HuH-7 (cell line): ENCODE measurements at places on chromosomes 5 and 9.

DNA sequence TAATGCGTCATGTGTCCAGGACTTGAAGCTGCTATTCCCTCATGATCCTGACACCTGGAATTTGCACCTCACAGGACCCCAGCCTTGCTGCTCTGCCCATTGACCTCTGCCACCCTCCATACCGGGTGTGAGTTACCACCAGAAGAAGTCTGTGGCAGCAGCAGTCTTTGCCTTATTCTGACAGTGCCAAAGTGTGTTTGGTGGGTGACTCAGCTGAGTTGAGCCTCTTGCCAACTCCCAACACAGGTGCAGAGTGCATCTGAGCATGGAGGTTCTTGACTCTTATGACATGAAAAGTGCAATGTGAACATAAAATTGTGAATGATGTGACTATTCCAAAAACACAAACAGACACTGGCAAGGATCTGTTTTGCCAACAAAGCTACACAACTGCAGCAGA lies 1166.5 kb upstream of the CDH18 start:
- DNase-seq, result no peak

GRCh38 chr5:71586052-71586940 lies 844 bp upstream of the MCCC2 start:
- peak; percentile 59 for DNase-seq

- no peak for DNase-seq
Measured at GRCh38 chr5:130616161-130616560, 548.9 kb downstream of the HINT1 start.

- no peak for DNase-seq
Measured at GRCh38 chr9:15115041-15115440, 192.0 kb downstream of the TTC39B start.

- DNase-seq, result peak; percentile 97
Measured at GRCh38 chr5:150129813-150130492, 25.7 kb downstream of the PDGFRB start.

DNA sequence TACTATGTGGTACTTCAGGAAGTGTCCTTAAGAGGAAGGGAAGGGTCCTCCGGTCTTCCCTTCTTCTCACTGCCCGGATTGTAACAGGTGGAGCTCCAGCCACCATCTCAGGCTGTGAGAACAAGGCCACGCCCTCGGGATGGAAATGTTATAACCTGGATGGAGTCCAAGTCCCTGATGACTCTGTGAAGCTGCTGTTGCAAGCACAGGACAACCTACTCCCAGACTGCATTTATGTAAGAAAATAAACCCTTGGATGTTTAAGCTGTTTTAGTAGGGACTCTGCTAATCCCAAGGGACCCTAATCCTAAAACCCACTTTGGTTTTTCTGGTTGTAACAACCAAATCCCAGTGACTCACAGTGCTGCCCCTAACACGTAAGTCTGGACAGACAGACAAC lies 221.6 kb downstream of the ACTL7B start:
- no peak for DNase-seq

DNA sequence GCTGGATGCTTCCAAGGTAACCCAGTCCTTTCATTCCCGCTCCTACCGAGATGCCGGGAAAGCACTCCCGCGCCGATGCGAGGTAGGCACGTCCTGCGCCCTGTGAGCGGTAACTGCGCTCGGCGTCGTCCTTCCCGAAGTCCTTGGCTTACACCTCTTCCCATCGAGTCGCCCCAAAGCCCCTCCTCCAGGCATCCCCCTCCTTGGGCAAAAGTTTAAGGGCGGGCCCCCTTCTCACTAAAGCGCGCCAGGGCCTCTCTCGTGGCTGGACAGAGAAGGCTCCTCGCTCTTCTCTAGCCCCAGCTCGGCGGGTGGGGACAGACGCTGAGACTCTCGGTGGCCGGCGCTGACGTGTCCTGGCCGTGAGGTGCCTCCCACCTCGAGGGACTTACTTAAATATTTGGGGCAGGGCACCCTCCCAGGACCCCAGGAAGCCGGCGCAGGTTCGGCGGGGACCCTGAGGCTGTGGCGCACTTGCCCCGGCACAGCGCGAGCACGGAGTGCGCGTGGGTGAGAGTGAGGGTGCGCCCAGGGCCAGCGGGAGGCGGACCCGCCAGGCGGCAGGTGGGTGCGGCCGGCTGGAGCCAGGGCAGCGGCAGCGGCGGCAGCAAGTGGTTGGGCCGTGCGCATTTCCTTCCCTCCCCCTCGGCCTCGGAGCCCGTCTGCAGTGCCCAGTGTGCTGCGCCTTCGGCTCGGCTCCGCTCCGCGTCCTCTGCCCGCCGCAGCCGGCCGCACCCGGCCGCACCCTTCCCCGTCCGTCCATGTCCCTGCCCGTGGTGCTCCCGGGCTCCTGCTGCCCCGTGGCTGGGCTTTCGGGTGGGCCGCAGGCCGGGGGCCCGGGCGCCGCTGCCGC lies at the start of gene ENTREP1:
Gene ENTREP1, plus strand, starts transcription at position 667 of the 853 bp plus-strand sequence. Its CDS starts 95 bp downstream, at position 762.
- DNase-seq, result peak; percentile 50

GRCh38 chr9:134643222-134643671 lies 1.6 kb downstream of the COL5A1 start:
- no peak for DNase-seq

DNA sequence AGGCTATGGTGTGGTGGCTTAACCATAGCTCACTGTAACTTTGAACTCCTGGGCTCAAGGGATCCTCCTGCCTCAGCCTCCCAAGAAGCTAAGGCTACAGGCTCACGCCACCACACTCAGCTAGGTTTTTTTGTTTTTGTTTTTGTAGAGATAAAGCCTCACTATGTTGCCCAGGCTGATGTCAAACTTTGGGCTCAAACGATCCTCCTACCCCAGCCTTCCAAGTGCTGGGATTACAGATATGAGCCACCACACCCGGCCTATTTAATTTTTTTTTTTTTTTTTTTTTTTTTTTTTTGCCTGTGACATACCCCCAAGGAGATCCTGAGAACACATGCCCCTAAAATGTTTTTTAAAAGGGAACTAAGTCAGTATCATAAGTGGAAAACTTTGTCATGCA lies 10.4 kb downstream of the FUBP3 start:
- DNase-seq, result no peak

GRCh38 chr9:109977521-109977920 lies 197.5 kb downstream of the PALM2AKAP2 start:
- DNase-seq, result no peak

DNA sequence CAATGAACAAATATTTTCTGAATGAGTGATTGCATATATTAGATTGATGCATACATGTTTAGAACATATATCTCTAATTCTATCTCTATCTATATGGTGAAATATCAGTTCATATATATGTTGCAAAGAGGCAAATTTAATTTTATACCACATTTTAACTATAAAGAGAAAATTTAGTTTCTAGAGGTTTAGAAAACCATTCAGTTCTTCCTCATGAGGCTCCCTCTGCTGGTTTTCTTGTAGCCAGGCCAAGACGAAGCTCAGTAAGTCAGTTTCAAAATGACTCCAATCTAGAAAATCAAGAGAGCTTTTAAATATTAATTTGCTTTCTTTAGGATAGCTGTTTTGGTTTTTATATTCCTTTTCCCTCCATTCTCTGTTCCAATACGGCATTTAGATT lies 312.1 kb downstream of the TMEM232 start:
- DNase-seq, result no peak

- DNase-seq, result no peak
Measured at GRCh38 chr5:111774525-111774924, 17.5 kb upstream of the NREP start.

- DNase-seq, result no peak
Measured at GRCh38 chr5:153753645-153754432, 263.4 kb downstream of the GRIA1 start.
